Stimulated activated CD4-positive, alpha-beta T cell treated with anti-CD3 and anti-CD28 coated beads, Interleukin-12 subunit alpha, Interleukin-12 subunit beta, amount 100 ng/mL, for 24 hours (primary cell): ENCODE measurements at places on chromosomes 4 and X.

- DNase-seq, result no peak
Measured at GRCh38 chr4:39825741-39826231, 127.8 kb downstream of the UBE2K start.

- no peak for DNase-seq
Measured at GRCh38 chr4:129822701-129823100, 726.7 kb downstream of the C4orf33 start.

- DNase-seq, result no peak
Measured at GRCh38 chr4:37908488-37909331, 17.8 kb downstream of the TBC1D1 start.

DNA sequence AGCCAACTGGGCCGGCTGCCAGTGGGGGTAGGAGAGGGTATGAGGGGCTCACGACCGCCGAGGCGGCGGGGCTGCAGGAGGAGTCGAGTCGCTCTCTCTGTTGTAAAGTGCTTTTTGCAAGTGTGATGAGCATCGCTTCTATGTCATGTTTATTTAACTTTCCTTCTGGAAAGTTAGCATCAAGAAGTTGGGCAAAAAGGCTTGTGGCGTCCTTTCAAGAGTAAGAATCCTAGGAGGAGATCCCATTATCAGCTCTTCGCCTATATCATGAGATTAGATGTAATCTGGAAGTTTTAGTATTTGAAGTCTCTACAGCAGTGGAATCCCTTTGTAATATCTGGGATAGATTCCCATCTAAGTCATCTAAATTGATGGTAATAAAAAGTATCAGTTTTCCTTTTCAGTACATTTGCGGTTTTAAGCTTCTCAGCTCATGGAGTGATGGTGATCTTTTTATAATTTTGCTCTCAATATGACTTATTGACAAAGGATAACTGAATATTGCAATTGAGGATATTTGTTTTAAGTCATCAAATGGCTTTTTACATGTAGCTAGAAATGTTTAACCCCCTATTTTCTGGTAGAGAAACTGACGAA lies 1.7 kb downstream of the GALNT7 start:
- no peak for DNase-seq

GRCh38 chr4:87235020-87235671 lies 14.7 kb upstream of the KLHL8 start:
- DNase-seq, result no peak

GRCh38 chr4:88690355-88690754 lies 7.3 kb downstream of the NAP1L5 start:
- no peak for DNase-seq

DNA sequence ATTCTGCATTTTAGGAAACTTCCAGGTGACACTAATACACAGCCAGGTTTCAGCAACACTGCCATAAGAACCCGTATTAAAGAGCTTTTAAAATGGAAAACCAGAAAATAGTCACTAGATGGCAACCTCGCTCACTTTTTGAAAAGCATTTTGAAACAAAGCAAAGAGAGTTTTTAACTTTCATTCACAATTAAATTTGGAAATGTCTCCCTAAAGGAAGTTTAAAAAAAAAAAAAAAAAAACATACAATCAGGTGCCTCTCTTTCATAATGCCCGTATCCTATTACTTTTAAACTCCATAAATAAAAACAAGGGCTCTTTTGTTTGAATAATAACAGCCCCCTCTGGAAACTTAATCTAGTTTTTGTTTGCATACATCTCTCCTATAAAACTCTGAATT lies 20.3 kb downstream of the MEPE start:
- DNase-seq, result no peak
